Head of caudate nucleus (tissue), 42 donors: ENCODE measurements at places on chromosomes 3 and 15.

- DNase-seq = no peak
These were observed 136.9 kb upstream of the PFN2 start for GRCh38 chr3:150107429-150108175.

- no peak for DNase-seq
These were observed 13.0 kb downstream of the PLCD1 start for GRCh38 chr3:38016410-38016809.

DNA sequence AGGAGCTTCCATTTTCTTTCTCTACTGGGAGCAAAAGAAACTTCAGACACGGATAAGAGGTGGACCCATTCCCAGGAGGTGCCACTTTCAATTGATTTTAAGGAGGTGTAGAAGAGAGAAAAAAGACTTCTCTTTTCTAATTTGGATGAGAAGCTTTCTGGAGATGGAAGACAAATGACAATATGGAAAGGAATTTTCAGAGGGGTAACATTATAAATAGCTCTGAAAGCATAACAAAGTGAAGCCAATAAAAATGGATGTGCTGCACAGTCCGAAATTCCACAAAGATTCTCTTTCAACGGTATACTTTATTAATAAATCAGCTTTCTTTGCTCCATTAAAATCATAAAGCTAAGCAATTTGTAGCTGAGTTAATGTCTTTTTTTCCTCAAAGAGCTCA, 607.2 kb upstream of the MDFIC2 start:
- DNase-seq = no peak

DNA sequence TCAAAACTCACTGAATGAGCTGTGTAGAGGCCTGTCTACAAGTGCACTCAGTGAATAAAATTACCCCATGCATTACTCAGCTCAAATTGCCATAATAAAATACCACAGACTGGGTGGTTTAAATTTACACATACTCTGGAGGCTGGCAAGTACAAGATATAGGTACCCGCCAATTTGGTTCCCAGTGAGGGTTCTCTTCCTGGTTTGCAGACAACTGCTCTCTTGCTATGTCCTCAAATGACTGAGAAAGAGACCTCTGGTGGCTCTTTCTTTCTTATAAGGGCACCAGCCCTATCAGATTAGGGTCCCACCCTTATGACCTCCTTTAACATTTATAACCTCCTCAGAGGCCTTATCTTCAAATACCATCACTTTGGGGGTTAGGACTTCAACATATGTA, 237.0 kb downstream of the CPNE4 start:
- DNase-seq = no peak

DNA sequence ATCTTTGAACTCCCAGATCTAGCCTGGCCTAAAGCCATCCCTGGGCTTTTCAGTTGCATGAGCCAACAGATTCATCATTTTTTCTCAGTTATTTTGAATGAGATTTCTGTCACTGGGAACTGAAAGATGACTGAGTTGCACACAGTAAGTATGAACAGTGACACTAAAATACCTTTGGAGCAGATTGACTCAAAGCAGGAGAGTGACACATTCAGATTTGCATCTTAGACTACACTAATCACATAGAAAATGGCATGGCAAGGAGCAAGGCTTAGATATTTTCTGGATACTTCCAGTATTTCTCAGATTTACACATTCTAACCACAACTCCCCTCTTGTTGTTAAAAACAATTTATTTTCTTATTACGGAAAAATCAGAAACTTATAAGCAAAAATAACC, 32.8 kb downstream of the SEC62 start:
- DNase-seq = no peak

GRCh38 chr3:129017484-129017899, 16.4 kb downstream of the EFCC1 start:
- no peak for DNase-seq

DNA sequence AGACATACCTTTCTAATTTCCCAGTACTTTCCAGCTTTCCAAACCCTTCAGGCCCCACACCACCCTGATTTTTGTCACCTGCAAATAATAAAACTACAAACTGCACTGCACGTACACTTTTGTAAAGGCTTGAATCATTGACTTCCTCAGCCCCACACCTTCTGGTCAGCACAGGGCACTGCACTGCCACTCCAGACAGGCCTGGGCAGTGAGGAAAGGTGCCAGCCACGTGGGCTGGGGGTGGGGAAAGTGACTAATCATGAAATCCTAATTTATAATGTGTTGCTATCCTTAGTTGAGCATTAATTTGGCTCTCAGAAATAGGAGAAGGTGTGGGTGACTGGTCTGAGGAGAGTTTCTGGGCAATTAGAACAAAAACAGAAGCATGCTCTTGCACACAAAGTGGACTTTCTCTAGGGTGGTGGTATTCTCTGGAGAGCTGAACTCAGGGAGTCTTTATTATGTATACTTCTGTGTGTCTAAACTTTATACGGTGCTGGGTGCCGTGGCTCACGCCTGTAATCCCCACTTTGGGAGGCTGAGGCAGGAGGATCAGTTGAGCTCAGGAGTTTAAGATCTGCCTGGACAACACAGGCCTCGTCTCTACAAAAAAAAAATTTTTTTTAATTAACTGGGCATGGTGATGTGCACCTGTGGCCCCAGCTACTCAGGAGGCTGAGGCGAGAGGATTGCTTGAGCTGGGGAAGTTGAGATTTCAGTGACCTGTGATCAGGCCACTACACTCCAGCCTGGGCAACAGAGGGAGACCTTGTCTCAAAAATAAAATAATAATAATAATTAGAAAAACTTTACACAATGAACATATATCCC, 58.2 kb upstream of the FLNB start:
- DNase-seq = no peak

DNA sequence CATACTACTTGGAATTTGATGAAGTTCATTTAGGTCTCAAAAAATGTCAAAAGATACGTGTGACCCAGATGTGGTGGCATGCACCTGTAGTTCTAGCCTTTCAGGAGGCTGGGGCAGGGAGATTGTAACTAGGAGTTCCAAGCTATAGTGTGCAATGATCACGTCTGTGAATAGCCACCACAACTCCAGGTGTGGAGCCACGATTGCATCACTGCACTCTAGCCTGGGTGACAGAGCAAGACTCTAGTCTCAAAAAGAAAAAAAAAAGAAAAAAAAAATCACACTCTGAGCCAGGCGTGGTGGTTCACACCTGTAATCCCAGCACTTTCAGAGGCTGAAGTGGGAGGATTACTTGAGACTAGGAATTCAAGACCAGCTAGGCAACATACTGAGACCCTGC, 14.2 kb downstream of the MAP4 start:
- no peak for DNase-seq

DNA sequence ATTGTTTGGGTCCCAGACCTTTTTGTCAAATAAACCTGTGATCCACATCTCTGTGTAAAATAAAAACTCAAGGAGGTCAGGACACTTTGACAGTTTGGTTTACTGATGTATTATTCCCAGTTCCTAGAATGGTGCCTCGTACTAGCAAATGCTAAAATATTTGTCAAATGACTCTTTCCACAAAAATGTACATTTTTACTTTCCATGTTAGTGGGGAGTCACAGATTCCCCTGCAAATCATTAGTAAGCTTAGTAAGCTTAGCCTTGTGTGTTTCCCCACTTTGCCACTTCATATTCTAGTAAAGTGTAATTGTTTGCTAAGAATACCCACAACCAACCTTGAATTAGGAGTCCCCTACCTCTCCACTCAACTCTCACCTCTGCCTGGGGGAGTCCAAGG, 2.4 kb upstream of the MAGI1 start:
- DNase-seq = no peak
